Caudate nucleus (tissue), 63 donors: ENCODE measurements at places on chromosomes 13 and 19.

- no peak for DNase-seq
These were observed 4.7 kb downstream of the ALOX5AP start for GRCh38 chr13:30739761-30740642.

- DNase-seq = no peak
These were observed 1589.1 kb upstream of the SPRY2 start for GRCh38 chr13:81929988-81930387.

DNA sequence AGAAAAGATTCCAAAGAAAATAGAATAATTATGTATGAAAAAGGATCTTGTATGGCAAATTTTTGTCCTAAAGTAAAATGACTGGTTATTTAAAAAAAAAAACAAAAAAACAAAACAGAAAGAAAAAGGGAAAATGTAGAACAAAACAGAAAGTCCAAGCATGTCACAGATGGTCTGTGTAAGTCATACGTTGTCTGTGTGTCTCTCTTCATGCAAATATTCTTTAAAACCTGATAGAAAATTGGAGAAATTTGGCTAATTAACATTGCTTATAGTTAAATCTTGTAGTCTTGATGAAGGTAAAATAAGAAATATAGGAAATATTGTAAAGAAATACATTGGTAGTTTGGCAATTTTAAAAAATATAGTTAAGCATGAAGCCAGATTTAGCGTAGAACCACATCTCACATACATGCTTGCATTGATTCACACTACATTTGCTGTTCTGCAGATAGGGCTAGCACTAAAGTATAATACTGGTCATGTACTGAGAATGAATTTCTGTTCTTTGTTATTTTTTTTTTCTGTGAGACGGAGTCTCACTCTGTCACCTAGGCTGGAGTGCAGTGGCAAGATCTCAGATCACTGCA is 58.4 kb downstream of the SPRYD7 start:
- DNase-seq = no peak

DNA sequence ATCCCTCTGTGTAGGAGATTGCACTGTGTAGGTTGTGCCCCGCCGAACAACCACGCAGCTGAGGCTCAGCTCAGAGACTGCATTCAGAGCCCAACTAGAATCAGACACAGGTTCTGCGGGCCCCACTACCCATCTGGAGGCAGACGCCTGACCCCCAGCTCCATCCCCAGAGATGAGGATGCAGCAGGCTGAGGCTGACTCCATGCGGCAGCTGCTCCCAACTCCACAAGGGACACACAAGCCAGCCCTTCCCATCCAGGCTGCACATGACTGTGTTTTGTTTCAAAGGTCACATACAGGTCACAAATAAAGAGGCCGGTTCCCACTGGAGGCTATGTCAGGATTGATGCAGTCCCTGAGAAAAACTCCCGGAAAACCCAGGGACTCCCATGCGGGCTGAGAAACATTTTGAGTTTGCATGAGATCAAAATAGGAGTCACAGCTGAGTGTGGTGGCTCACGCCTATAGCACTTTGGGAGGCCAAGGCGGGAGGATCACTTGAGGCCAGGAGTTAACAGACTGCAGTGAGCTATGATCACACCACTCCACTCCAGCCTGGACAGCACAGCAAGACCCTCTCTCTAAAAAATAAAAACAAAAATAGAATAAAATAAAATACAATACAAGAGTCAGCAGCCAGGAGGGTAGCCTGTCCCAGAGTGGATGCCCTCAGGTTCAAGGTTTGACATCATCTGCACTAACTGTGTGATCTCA is 14.0 kb downstream of the ELL start:
- no peak for DNase-seq

DNA sequence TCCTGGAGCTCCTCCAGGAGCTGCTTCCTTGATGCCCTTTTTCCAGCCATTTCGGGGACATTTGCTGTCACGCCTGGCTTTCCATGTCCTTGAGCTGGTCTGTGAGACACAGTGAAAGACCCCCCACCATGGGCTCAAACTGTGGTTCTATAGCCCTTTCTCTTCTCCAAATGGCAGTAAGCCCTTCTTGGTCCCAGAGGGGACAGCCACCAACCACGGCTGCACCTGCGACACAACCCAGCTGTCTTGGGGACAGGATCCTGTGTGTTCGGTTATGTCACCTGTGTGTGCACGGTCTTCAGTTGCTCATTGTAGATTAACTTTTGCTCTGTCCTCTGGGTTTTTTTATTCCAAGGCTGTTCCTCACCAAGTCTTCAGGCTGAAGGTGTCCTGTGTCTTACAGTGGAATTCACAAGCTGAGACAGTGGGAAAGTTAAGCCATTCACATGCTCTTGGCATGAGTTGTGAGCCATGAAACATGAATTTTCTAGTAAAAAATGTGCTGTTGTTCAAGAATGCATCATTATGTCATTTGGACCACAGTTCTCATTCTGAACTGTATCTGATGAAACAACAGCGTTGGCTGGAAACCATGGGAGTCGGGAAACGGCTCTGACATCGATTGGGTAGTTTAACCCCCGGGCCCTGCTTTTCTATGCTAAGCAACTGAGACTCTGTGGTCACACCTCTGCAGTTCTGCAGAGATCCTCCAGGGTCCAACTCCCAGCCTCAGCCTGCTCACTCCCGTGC is 129.5 kb upstream of the MCF2L start:
- no peak for DNase-seq

GRCh38 chr19:30689474-30689873 is 317.3 kb downstream of the ZNF536 start:
- no peak for DNase-seq

GRCh38 chr13:58476206-58476918 is 844.8 kb downstream of the PCDH17 start:
- DNase-seq = no peak

DNA sequence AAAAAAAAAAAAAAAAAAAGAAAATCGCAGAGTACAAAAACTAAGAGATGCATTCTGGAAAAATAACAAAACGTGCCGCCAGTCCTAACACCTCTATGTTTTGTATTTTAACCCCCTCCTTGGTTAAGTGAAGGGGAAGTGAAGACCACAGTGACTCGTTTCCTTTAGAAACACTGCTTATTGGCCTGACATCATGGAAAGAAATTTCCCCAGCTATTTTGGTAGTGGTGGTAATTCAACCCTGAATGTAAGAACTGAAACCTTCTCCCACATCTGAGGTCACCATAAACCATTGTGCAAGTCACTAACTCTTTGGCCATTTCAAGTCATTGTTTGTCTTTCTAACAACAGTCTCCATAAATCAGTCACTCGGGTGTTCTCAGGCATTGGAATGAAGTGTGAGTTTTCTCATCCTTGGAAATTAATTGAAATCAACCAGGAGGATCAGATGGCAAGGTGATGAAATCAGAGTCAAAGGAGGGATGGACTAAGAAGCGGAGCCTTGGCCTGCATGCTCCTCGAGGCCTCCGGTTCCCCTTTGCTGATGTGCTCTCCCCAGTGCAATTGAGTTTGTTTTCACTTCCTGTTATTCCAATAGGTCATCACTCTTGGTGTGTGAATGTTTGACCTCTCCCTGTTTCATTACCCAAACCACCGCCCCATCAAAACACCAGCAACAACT is 443.9 kb downstream of the FGF9 start:
- no peak for DNase-seq

GRCh38 chr13:40145139-40145538 is 489.7 kb downstream of the COG6 start:
- no peak for DNase-seq
